ENCODE measurements at places on chromosomes 12 and 14.

- no peak for DNase-seq
Measured at GRCh38 chr12:105352052-105352451, 21.6 kb downstream of the C12orf75 start.

- no peak for DNase-seq
Measured at GRCh38 chr14:28653521-28653920, 113.1 kb upstream of the FOXG1 start.

GRCh38 chr12:58412461-58413060, 471.2 kb downstream of the ATP23 start:
- DNase-seq = no peak

- peak; percentile 61 for DNase-seq
Measured at GRCh38 chr12:2583091-2583497, 211.7 kb upstream of the FKBP4 start.

GRCh38 chr12:100229036-100229635, 28.5 kb downstream of the ACTR6 start:
- DNase-seq = no peak

GRCh38 chr14:99185436-99186068, 86.4 kb downstream of the BCL11B start:
- no peak for DNase-seq

DNA sequence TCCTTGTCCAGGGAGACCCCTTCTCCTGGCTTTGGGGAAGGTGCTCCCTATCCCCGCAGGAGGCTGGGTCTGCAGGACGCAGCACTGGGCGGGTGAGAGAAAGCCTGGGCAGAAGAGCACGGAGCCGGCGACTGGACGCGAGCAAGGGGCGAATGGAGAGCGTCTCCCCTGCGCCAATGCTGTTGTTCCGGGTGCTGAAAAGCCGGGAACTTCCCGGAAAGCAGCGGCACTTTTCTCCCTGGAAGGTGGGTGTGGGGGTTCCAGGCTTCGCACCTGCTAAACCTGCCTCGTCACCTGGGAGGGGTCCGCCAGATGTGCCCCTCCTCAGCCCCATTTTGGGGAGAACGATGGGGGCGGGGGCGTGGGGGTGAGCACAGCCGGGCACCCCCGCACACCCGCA, 417.1 kb upstream of the TMTC1 start:
- no peak for DNase-seq

DNA sequence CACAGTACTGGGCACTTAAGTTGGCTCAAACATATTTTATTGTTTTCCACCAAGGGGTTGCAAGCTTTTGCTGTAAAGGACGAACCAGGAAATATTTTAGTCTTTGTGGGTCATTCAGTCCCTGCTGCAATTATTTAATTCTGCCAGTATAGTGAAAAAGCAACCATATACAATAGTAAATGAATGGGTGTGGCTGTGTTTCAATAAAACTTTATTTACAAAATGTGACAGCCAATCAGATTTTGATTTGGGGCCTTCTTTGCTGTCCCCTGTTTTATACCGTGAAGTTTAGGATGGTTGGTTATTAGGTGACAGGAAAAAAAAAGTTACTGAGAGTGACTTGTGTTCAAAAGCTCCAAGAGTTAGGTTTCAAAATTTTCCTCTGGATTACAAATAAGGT, 956.4 kb downstream of the AACS start:
- no peak for DNase-seq

GRCh38 chr14:79596551-79596950, 614.8 kb downstream of the DIO2 start:
- DNase-seq = no peak

GRCh38 chr12:42590330-42590934, 886 bp upstream of the PRICKLE1 start:
- peak; percentile 7 for DNase-seq

- DNase-seq = no peak
Measured at GRCh38 chr12:52356762-52357580, 10.3 kb downstream of the KRT85 start.

DNA sequence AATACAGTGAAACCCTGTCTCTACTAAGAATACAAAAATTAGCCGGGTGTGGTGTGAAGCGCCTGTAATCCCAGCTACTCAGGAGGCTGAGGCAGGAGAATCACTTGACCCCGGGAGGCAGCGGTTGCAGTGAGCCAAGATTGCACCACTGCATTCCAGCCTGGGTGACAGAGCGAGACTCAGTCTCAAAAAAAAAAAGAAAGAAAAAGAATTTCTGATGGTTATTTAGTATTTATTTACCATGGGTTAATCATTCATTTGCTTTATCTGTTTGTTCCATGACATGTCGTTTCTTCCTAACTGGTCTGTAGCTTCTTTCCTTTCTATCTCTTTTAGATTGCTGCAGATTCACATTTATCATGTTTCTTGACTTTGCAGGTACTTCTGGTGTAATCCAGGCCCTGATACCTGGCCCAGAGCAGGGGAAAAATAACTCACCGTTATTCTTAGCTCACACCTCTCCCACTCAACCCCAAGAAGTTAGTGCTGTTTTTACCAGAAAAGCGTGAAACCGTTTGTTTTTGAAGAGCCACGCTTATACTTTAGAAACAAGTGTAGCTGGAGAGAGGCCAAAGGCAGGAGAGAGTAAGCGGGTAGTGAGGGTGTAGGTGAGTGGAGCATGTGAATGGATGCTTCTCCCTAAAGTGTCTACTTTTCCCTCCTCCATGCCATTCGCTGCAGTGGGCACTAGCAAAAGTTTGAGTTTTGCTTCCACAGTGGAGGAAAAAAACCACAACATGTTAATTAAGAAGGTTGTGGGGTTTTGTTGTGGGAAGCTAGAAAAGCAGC, 45.4 kb downstream of the SRGAP1 start:
- DNase-seq = no peak

GRCh38 chr12:124919521-124920352, 5.3 kb upstream of the UBC start:
- DNase-seq = peak; percentile 83

- no peak for DNase-seq
Measured at GRCh38 chr14:83870546-83871270, 1659.2 kb upstream of the FLRT2 start.

Data from CD14-positive monocyte (primary cell).